ENCODE measurements at places on chromosomes 11 and 22.

GRCh38 chr11:131186629-131187101, 183.8 kb upstream of the NTM start:
- no peak for DNase-seq

GRCh38 chr11:61820174-61820573, 3.4 kb upstream of the FADS1 start:
- DNase-seq, result no peak

DNA sequence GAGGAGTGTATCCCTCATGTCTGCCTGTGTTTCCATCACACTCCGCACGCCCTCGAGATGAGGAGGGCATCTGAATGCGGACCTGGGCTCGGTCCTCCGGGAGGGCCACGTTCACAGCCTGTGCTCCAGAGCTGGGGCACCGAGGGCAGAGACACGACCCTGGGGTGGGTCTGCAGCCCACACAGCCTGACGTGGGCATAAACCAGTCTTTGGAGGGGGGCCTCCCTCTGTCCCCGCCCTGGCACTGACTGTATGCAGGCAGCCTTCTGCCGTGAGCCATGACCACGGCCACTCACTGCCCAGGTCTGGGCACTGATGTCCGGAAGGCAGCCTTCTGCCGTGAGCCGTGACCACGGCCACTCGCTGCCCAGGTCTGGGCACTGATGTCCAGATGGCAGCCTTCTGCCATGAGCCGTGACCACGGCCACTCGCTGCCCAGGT, 1425.1 kb downstream of the BRD1 start:
- DNase-seq, result no peak

GRCh38 chr11:107722662-107723061, 10.8 kb upstream of the SLN start:
- DNase-seq, result no peak
